ENCODE measurements at places on chromosomes 5 and 9.

GRCh38 chr5:17157916-17158529, 59.4 kb upstream of the BASP1 start:
- DNase-seq, result no peak

GRCh38 chr9:137181680-137182079, 6.7 kb downstream of the ANAPC2 start:
- DNase-seq, result no peak

- DNase-seq, result no peak
Observed at GRCh38 chr5:30103452-30104202, 1089.9 kb upstream of the CDH6 start.

DNA sequence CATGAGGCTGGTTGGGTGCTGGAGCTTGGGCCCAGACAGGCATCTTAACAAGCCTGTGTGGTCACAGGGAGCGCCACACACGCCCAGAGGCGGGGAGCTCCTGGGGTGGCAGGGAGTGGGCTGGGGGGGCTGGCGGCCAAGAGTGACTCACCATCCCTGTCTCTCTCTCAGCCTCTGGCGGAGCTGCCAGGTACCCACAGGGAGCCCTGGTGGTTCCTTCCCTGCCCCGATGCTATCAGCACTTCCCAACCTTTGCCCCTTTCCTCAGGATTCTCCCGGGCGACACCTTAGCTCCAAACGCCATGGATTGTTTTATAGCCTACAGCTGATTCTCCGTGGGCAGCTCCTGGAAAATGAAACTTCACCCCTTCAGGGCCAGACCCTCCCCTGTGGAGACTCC, 5.5 kb downstream of the SLC9A3 start:
- peak; percentile 27 for DNase-seq

- no peak for DNase-seq
Observed at GRCh38 chr9:131870156-131870555, 130.3 kb upstream of the RAPGEF1 start.

DNA sequence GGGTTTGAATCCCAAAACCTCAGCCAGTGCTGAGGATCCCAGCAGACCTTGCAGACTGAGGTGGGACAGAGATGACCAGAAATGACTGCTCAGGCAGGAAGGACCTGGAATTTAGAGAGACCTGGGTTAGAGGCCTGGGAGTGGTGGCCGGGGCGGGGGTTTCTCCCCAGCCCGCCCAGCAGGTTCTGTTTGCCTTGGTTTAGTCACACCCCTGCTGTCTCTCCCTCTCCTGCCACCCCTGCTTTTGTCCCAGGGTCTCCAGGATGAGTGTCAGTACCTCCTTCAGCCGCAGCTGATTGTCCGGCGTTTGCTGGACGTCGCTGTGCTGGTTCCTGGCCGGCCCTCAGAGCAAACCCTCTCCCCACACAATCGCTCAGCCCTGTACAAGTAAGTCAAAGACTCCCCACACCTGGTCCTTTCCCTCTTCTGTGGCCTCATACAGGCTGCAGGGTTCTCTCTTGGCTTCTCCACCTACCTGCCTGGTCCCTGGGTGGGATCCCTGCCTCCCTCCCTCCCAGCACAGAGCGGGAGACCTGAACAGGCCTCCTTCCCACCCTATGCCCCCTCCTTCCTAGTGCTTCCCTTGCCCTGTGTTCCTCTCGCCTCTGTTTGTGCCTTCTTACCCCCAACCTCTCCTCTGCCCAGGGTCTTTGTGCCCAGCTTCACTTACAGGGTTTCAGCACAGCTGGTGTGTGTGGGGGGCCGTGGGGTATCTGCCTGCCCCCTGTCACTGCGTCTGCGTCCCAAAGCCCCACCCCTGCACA, 12.0 kb downstream of the TMEM8B start:
- DNase-seq, result no peak

- DNase-seq, result peak; percentile 30
Observed at GRCh38 chr5:176438959-176439757, 9.0 kb upstream of the FAF2 start.

DNA sequence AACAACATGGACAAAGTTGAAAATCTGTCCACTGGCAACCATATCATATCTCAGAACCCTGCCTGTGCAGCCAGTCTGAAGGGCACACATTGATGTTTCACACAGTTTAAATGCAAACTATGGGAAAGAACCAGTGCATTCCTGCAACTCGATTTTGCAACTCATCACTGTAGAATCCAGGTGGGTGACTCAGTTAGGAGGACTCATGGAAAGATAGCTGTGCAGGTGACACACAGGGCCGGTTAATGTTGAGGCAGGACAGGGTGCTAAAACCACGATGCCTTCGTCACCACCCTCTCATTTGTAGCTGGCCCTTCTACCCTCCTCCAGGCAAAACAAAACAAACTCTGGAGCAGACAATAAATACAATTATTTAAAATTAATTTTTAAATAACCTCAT, 62.8 kb downstream of the TLE1 start:
- no peak for DNase-seq

GRCh38 chr9:74577956-74578355, 80.8 kb downstream of the RORB start:
- peak; percentile 3 for DNase-seq

DNA sequence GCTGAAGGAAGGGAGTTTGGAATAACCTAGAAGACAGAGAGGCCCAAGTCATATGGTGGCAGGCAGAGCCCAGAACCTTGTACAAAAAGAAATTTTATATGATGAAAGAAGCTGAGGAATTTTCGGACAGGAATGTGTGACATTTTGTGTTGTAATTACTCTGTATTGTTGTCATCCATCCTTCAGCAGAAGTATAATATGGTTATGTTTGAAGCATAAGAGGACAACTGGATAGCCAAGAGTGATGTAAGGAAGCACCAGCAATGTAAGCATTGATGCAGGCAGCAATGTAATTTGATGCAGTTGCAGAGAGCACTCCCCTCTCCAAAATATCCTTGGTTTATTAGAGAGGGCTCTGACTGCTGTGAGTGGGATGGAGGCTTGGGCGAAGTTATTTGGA, 19.1 kb upstream of the SNX2 start:
- no peak for DNase-seq

- DNase-seq, result no peak
Observed at GRCh38 chr9:32665101-32665500, 29.6 kb upstream of the TAF1L start.

- peak; percentile 45 for DNase-seq
Observed at GRCh38 chr5:176597417-176598389, 12.3 kb downstream of the GPRIN1 start.

DNA sequence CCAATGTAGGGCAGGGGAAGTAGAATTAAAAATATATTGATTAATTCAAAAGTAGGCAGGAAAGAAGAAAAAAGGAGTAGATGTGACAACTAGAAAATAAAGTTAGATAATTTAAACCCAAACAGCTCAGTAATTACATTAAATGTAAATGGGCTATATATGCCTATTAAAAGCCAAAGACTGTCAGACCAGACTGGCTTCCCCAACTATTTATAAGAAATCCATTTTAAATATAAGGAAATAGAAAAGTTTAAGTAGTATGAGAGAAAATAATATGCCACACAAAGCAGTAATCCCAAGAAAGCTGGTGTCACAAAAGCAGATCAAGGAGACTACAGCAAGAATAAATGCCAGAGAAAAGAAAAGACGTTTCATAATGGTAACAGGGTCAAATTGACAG, 28.9 kb upstream of the SARDH start:
- DNase-seq, result no peak

DNA sequence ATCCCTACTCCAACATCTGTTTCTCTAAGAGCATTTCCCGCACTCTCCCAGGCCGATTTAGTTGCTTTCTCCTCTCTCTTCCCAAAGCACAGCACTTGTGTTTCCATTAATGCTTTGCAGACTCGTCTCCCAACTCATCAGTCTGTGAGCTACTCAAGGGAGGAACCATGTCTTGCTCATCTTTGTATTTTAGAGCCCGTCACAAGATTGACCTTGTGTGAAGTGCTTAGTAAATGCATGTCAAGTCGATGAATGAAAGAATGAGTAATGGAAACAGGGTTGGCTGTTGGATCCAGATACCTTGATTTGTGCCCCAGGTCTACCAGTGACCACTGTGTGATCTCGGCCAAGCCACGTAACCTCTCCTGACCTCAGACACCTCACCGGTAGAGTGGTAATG, 99.3 kb downstream of the KLF4 start:
- no peak for DNase-seq

DNA sequence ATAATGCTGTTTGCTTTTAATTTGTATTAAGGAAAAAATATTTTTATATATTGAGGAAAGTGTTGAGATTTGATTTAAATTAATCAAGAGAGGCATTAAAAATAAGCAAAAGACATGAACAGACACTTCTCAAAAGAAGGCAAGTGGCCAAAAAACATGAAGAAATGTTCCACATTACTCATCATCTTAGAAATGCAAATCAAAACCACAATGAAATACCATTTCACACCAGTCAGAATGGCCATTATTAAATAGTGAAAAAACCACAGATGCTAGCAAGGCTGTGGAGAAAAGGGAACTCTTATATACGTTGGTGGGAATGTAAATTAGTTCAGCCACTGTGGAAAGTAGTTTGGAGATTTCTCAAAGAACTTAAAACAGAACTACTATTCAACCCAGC, 45.9 kb downstream of the RANBP17 start:
- DNase-seq, result peak; percentile 9

GRCh38 chr9:137078701-137079400, 1.5 kb downstream of the UAP1L1 start:
- no peak for DNase-seq

GRCh38 chr9:36625006-36625615, 52.4 kb downstream of the MELK start:
- DNase-seq, result no peak

GRCh38 chr5:89840906-89841305, 568.6 kb downstream of the CETN3 start:
- no peak for DNase-seq

DNA sequence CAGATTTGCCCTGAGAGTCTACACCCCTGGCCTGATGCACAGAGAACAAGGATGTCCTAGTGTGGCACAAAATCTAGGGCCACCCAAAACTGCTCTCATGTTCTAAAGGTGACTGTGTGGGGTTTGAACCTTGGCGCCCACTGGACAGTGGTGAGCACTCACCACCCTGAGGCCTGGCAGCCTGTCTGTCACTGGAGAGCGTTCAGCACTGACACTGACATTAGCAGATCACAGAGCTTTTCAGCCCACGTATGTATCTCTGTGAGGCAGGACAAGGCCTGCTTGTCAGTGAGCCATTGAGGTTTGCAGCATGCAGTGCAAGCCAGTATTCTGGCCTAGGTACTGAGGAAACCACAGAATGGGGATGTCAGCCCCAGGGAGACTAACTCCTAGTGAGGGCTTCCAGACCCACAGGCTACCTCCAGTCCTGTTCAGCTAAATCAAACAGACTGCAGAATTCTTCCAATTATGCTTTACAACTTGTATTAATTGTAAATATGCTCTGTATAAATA, 38.9 kb upstream of the SLC2A8 start:
- DNase-seq, result no peak

- DNase-seq, result no peak
Observed at GRCh38 chr5:158990979-158991775, 108.5 kb downstream of the EBF1 start.

Data from hematopoietic multipotent progenitor cell treated with erythropoietin and hydrocortisone succinate and interleukin-3 and kit ligand, for 4 days (in vitro differentiated cells).